SJCRH30 (cell line): ENCODE measurements at places on chromosomes 12 and 14.
A peak's percentile ranks its signal among the peaks of the same experiment; 100 is the strongest.

- DNase-seq, result no peak
These were observed 80.0 kb downstream of the LGMN start for GRCh38 chr14:92668276-92668973.

DNA sequence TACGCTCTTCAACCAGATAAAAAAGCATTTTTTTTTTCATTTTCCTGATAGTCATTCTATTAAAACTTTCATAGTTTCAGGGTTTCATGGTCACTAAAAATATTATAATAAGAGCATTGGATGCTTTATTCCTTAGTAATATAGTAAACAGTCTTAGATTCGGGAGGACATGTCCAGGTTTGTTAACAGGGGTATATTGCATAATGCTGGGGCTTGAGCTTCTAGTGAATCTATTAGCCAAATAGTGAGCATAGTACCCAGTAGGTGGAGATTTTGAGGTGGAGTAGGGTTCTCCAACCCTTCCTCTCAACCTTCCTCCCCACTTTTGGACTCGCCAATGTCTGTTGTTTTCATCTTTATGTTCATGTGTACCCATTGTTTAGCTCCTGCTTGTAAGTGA is 277.4 kb upstream of the RGS6 start:
- DNase-seq, result no peak

DNA sequence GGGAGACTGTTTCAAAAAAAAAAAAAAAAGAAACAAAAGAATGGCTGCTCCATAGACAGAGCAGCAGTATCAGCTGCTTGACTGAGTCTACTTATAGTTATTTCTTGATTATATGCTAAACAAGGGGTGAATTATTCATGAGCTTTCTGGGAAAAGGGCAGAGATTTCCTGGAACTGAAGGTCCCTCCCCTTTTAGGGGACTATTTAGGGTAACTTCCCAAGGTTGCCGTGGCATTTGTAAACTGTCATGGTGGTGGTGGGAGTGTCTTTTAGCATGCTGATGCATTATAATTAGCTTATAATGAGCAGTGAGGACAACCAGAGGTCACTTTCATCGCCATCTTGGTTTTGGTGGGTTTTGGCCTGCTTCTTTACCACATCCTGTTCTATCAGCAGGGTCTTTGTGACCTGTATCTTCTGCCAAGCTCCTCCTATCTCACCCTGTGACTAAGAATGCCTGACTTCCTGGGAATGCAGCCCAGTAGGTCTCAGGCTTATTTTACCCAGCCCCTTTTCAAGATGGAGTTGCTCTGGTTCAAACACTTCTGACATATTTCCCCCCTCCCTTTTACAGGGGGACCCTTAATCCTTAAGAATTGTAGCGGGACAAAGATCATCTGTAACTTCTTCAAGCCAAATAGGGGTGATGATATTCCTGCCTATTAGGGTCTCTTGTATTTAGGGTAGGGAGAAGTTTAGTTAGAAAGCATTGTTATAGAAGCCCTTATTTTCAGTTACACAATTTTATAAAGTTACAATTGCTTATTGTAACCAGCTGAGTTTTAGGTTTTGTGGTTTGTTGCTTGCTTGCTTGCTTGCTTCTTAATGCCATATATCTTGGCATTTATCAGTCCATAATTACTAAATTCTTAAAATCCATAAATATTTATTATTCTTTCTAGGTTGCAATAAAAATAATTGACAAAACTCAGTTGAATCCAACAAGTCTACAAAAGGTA is 42.5 kb downstream of the MARK3 start:
- DNase-seq, result peak; percentile 47

GRCh38 chr12:12523229-12523628 is 39.4 kb downstream of the DUSP16 start:
- no peak for DNase-seq

DNA sequence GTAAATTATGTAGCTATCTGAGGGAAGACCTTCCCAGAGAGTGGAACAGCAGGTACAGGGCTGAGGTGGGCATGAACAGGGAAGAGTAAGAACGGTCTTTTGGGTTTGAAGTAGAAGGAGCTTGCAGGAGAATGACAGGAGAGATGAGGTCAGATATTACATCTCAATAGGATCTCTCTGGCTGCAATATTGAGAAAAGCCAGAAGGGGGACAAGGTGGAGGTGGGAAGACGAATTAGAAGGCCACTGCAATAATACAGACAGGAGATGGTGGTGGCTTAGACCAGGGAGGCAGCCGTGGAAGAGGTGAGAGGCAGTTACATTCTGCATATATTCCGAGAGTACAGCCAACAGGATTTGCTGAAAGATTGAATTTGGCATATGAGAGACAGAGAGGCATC is 310.2 kb downstream of the APAF1 start:
- peak; percentile 6 for DNase-seq

GRCh38 chr12:77247542-77247941 is 182.2 kb upstream of the E2F7 start:
- DNase-seq, result no peak
